ENCODE measurements at places on chromosomes 1 and 21.

DNA sequence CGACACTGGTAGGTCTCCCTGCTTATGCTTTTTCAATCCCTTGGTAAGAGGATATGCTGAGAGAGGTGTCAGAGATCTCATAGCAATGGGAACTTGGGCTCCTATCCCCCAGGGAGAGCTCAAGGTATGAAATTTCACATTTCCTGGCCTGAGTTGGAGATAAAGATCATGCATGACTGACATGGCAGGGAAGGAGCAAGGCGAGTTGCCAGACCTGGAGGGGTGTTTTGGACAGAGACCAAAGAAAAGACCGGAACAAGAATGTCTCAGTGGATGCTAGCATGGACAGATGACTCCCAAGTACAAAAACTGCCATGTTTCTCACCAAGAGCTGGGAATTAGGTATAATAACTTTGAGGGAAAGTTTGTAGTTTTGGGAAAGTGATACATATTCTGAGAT, 334.1 kb upstream of the B3GALT2 start:
- DNase-seq: no peak

GRCh38 chr1:41218152-41218551, 24.0 kb downstream of the SCMH1 start:
- DNase-seq: no peak

GRCh38 chr21:38787461-38788274, 18.1 kb upstream of the ETS2 start:
- DNase-seq: no peak

DNA sequence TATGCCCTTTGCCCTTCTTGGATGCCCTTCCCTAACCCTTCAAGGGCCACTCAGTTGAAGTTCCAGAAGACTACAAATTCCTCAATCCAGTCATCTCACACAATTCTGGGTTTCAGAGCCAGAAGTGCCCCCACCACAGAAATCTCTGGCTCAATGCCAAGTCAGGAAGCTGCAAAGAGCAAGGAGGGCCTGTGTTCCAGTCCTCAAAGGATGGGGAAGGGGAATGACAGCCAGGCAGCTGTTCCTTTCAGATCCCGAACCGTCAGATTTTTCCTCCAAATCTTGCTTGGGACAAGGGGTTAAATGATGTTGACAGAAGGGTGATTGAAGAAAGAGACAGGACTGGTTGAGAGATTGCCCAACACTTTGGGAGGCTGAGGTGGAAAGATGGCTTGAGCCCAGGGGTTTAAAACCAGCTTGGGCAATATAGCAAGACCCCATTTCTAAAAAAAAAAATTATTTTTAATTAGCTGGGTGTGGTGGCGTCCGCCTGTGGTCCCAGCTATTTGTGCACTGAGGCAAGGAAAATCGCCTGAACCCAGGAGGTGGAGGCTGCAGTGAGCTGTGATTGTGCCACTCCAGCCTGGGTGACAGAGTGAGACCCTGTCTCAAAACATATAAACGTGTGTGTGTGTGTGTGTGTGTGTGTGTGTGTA, 716 bp upstream of the HPDL start:
- no peak for DNase-seq

GRCh38 chr1:107802654-107803053, 162.3 kb downstream of the VAV3 start:
- DNase-seq: no peak

DNA sequence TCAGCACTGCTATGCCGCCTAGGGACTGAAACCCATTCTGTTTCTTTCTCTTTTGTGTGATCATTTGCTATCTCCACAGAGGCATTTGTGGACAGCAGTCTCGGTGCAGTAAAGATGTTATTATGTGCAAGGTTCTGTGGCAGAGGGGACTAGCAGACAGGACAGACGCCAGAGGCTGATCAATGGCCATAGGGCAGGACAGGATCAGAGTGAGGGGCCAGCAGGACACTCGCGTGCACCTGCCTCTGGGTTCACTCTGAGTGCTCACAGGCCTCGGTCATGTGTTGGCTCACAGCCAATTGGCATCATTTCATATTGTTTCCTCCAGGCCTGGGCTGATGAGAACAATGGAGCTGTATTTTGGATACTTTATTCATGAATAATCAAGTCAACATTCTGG, 212.6 kb downstream of the TGFB2 start:
- no peak for DNase-seq

Data from CMK (cell line).